ENCODE measurements at places on chromosomes 6 and 20.

DNA sequence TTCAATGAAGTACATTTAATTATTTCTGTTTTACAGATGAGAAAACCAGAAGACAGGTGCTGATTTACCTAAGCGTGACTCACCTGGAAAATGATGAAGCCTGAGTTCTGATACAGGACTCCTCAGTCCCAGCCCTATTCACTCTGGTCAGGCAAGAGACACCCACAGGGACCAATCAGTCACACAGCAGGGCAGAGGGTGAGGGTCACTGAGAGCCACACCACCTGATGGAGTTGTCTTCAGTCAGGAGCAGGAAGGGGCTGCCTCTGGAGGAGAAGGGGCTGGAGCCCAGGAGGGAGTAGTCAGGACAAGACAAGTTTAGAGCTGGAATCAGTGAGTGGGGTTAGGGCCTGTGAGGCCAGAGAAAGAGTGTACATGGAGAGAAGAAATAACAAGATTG, 251.2 kb upstream of the MOCS1 start:
- DNase-seq: no peak

GRCh38 chr20:1894471-1894950, 696 bp upstream of the SIRPA start:
- no peak for DNase-seq

DNA sequence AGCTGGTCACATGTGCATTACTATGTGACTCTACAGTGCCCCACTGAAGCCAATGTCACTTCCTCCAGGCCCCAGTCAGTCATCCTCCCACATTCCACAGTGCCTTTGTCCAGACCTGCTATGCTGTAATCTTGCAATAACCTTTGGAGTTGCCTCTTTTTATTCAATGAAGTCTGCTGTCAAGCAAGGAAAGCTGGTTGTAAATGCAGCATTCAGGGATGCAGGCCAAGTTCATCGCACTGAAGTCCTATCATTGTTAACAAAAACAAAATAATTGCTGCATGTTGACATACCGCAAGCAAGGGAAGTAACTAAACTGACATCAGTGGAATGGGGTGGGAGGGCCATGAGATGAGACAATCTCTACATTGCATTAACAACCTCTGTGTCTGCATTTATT, 131.2 kb upstream of the CDYL start:
- no peak for DNase-seq

DNA sequence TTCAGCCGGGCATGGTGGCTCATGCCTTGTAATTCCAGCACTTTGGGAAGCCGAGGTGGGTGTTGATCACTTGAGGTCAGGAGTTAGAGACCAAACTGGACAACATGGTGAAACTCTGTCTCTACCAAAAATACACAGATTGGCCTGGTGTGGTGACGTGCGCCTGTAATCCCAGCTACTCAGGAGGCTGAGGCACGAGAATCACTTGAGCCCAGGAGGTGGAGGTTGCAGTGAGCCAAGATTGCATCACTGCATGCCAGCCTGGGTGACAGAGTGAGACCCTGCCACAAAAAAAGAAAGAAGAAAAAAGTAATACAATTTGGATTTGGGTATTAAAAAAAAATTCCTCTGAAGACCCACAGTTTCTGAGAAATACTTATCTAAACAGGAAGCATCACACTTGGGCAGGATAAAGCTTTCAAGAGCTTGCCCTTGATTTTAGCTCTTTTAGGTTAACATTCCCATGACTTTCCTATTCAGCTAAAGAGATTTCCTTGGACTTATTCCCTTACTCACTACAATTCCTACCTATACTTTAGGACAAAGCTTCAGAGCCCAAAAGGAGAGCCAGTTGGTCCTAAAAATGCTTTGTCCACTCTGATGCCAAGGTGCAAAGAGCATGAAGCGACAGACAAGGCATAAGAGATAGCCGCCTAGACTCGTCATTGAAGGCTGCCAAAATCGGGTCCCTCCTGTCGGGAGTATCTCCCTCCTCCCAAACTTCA, 1.9 kb downstream of the ELOVL2 start:
- DNase-seq: no peak

DNA sequence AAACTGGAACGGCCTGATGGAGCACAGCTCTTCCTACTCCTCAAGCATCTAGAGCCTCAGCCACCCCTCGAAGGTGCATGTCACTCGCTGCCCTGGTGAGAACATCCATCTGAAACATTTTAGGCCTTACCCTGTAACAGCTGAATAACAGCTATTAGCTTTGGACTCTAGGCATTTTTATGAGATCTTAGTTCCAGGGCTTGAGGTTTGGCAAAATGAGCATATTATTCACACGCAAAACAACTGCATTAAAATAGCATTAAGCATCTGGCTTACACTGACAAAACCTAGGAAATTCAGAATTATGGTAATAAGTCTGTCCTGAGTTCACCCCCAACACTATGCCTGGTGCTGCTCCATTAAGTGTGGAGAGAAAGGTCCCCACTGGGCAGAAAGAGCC, 56.1 kb downstream of the ADAT2 start:
- DNase-seq: no peak

DNA sequence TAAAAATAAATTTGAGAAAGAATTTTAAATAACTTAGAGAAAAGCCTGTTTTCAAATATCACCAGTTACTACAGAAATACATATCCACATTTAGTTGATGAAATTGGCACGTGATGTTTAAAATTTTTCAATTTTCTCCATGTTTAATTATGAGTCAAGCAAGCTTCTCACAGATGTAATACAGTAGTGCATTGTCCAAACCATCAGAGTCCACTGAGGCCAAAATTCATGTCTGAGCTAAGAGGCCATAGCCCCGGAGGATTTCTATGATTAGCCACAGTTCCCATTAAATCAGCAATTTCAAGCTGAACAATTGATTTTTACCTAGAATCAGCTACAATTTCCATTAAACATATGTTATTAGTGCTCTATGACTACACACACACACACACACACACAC, 387.0 kb downstream of the LAMA2 start:
- no peak for DNase-seq

DNA sequence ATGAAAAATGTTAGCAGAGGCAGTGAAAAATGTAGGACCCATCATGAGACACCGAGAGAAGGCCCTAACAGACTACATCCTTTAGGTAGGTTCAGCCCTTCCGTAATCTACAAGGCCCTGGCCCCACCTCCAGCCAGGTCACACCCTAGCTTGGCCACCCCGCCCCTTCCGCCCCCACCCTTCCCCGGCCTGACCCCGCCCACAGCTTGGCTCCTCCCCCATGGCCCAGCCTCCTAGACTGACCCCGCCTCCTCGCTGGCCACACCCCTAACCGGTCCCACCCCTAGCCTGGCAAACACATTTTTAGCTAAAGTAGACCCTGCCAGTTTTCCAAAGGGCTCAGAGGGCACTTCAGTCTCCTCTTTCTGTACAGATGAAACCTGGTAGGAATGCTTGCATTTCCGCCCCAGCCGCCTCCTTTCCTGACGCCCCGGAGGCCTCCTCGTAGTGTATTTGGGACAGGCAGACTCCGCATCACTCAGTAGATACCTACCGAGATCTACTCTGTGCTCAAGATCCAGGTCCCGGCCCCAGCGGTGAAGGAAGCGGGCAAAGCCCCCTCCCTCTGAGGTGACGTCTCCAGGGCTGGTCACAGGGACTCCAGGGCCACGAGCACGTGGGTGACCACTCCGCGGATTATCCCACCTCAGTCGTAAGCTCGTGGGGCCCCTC, 443.5 kb downstream of the PREX1 start:
- DNase-seq: no peak

DNA sequence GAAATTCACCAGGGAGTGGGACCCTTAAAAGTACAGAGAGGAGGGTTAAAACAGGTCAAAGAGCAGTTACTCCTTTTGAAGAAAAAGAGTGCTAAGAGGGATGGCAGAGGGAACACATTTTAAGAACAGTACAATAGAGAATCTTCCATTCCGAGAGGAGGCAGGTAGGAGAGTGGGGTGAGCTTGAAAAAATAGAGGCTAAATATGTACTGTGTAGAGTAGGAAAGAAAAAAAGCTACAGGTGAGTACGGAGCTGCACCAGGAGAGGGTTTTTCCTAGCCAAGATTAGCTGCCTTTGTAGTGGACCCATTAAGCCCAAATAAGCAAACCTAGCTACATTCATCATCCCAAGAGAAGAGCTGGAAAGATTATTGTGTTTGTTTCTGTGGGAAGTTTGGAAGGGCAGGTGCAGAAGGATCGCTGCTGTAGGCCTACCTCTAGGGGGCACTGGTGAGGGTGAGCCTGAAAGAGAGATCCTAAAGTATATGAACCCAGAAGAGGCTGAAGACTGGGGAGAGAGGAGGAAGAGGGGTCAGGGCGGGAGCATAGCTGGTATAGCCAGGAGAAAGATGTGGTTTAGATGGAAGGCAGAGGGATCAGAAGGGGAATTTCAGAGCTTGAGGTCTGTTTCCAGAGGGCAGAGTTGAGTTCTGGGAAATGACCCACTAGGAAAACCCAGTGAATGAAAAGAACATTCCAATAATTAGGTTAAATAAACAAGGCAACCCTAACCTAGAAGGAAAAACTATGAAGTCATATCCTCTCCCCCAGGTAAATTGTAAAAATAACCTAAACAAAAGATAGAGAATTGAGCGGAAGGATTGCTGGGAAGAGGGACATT, 50.2 kb upstream of the HINT3 start:
- no peak for DNase-seq

DNA sequence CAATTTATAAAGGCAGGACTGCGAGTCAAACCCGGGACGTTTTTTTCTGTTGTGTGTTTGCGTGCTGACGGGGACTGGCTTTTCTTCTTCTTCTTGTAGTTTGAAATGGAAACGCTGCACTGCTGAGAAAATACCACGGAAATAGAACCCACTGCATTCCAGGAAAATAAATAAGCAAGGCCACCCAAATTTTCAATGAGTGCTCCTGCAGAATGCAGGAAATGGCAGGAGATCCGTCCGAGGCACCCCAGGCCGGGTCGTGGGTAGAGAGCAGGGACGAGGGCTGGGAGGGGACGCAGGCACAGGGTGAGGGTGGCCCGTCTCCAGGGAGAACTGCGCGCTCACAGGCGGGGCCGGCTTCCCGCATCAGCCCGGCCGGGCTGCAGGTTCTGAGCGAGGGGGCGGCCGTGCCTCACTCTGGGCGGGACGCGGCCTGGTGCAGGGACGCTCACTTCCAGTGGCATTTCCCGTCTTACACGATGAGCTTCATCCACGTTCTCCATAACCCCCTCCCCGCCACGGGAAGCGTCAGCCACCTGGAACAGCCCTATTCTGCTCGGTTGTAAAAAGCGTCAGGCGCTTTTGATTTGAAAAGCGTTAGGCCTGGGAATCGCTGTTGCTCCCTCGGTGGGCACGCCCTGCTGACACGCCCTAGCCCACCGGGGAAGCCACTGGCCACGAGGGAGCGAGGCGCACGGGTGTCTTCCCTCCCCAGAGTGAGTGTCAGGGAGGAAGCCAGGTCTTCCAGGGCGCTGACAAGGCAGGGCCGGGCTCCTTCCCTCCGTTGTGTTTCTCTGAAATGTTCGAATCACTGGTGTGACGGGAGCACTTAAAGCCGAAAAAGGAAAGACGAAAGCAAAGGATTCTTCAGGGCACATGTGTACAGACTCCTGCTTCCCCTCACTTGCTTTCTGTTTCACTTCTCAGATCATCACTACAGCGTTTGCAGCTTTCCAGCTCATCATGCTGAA, 17.9 kb upstream of the EXOC2 start:
- DNase-seq: no peak

DNA sequence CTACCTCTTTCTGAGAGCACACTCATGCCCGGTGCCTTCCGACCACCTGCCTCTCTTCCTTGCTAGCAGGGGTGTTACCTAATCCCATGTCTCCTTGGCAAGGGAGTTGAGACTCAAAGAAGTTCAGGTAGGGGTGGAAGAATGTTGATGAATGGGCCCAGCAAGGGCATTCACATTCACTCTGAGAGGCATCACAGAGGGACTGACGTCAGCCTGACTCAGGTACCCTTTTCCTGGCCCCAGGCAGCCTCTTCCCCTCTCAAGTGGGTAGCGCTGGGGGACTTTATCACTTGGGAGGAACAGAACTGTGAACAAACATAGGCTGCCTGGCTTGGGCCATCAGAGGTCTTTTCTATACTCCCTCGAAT, 35.3 kb downstream of the HM13 start:
- DNase-seq: no peak

DNA sequence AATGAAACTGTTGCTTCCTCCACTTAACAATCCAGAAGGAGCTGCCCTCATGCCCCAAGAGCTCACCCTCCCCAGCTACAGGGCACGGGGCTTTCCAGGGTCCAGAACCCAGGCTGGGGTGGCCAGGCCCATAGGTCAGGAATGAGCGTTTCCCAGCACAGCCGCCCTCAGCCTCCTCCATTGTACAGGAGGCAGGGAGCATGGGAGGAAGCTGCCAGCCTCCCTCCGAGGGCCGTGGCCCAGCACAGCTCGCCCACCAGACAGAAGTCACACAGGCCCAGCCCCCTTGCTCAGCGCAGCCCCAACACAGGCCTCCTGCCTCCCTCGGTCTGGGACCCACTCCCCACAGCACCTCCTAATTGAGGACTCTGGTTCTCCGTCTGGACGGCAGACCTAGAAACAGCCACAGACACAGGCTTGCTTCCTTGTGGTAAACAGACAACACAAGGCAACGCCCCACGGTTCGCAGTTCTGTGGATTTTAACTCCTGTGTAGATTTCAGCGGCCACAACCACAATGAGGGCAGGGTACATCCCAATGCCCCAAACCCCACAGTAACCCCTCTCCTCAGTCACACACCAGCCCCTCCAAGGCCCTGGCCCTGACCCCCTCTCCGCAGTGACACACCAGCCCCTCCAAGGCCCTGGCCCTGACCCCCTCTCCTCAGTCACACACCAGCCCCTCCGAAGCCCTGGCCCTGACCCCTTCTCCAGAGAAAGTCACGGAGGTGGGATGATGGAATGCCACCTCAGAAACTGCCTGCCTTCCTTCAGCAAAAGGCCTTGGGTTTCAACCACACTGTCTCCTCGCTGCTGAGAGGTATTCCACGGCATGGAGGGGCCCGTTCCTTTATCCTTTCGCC, 173.5 kb downstream of the DLL1 start:
- DNase-seq: no peak

Data from keratinocyte (primary cell).